ENCODE measurements at places on chromosomes 1 and 21.

GRCh38 chr1:109613361-109614147, 5.9 kb downstream of the GNAT2 start:
- no peak for DNase-seq

DNA sequence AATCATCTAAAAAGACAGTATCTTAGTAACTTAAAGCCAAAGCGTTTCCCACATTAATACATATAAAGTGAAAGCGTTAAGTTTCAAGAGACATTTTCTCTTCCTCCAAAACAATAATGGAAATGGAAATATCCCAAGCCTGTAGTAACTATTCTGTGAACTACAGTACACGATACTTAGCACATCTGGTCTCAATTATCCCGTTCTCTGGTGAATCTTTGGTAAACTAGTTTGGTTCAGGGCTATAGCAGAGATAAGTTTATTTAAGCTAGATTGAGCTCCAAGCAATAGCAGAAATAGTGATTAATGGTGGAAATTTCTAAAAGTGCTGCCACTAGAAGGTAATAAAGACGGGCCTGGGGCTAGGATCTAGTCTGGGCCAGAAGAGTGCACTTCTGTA, 55.2 kb downstream of the PCNX2 start:
- no peak for DNase-seq

DNA sequence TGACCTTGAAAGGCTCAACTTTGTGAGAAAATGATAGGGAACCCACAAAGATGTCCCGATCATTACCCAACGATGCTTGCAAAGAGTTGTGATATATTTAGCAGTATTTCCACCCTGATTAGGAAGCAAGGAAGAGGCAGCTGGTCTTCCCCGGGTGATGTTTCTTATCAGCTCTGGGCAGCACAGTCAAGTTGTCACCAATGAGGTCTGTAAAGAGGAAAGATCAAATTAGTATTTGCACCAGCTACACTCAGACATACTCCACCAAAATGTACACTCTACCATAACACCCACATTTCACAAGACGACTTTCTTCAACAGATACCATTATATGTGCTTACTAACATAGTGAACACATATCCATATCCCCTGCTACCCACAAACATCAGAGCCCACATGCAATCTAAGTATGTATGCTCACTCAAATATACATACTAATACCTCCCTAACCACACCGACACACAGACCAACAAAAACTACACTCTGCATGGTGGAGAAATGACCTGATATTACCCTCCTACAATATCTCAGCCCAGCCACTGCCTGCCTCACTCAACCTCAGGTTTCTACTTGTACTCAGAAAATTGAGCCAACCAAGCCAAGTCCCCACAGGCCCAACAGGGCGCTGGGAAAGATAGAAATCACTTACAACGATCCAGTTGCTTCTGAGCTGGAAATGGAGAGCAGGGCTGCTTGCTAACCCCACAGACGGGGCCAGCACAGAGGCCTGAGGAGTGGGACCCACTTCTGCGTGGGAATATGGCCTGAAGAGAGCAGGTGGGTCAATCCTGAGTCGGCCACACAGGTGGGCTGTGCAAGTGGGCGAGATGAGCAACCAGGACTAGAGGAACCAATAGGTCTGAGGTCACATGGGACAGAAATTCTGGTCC, 4.6 kb upstream of the BTG2 start:
- no peak for DNase-seq

GRCh38 chr1:76106251-76106650, 31.7 kb downstream of the ST6GALNAC3 start:
- DNase-seq = no peak

DNA sequence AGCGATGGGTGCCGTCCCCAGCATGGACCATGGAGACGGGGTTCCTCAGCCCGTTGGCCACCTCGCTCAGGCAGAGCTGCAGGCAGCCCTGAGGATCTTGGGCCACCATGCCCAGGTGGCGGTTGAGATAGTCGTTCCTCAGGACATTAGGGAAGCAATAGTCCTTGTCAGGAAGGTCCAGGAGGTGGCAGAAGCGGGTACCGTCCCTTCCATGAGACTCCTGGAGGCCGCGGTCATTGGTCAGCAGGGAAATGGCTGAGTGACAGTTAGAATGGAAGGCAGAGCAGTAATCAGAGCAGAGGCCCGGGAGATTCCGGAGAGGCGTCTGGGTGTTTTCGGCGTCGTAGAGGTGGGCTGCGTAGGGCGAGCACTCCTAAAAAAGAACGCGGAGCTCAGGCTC, 4.1 kb downstream of the HHIPL2 start:
- no peak for DNase-seq

DNA sequence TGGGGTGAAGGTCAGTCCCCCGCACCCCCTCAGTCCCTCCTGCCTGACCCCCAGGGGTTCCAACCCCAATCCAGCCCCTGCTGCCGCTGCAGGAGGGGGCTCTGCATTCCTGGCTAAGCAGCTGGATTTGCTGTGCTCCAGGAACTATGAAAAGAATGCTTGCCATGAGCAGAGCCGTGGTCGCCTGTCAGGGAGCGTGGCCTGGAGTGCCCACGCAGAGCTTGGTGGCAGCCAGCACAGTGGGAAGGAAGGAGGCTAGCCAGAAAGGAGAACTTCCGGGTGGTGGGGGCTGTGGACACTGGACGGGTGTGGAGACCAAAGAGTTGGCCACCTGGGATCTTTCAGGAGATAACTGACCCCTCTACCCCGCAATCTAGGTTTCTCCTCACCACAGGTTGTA, 5.6 kb downstream of the COL8A2 start:
- no peak for DNase-seq

DNA sequence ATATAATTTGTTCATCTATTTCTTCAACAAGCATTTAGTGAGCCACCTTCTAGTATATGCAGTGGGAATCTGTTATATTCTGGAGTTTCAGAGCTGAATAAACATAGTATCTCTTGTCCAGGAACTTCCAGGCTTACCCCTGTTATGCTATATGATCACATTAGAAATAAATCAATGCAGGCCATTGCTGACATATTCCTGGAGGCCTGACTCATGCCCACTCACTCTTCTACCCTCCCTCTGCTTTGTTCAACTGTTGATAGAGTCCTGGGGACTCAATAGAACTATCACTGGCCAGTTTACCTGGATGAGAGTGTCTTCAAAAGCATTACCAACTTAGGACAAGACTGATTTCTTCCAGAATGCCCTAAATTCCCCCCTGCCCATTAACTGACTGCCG, 29.3 kb upstream of the SRSF10 start:
- no peak for DNase-seq

DNA sequence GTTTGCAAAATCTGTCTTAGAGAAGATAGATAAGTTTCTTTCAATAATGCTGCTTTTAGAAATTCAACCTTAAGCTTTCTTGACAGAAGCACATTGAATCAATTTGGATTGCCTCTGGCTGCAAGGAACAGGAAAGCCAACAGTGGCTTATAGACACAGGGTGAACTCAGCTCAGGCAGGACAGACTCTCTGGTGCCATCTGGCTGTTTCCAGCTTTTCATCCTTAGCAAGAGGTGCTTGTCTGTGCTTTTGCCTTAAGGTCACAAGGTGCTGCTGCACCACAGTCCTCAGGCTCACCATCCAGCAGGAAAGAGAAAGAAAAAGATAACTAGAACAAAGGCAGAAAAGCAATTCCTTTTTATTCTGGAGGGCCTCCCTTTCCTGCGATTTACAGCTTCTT, 93.7 kb upstream of the ETS2 start:
- no peak for DNase-seq

- DNase-seq = no peak
Observed at GRCh38 chr1:182762536-182762935, 27.0 kb upstream of the NPL start.

GRCh38 chr1:145874646-145875045, 11.0 kb downstream of the ANKRD35 start:
- no peak for DNase-seq

DNA sequence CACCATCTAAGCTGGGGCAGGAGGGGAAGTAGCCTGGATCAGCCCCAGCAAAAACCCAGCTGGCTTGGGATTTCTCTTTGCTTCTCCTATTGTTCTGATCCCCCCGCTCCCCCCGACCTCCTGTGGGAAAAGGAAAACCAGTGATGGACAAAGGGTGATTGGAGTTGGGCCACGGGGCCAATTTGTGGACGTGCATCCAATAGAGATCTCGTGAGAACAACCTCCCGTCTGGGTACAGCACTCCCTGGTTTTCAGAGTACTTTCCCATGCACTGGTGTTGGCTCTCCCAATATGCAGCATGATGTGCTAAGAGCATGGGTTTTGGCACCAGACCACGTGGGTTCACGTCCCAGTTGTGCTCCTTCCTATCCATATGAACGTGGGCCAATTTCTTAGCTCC, 9.0 kb downstream of the BLACAT1 start:
- no peak for DNase-seq

GRCh38 chr1:52032785-52033131, 852 bp downstream of the KTI12 start:
- DNase-seq = no peak

DNA sequence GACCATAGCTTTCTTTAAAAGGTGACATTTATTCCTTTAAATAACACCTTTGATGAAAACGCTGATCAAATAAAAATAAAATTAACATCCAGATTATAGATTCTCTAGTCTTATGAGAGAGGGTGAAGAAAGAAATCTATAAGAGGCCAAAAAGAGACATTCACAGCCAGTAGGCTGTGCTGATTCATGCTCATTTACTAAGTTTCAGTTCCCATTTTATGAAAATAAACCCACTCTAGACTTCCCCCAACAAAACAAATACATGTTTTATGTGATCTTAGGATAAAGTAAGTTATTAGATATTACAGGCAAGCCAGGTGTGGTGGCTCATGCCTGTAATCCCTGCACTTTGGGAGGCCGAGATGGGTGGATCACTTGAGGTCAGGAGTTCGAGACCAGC, 21.1 kb downstream of the ESRRG start:
- no peak for DNase-seq
